ENCODE measurements at places on chromosomes 5 and 9. TPM values are rescaled to one million over a fixed set of nuclear protein-coding genes. Genes with fewer than 3 reads are reported as not detected.

SOX30 gene
- polyA plus RNA-seq, result 0.13 TPM

GDA gene
- 0.02 TPM for polyA plus RNA-seq

HACD4 gene
- 3.0 TPM for polyA plus RNA-seq

ALDOB gene
- 0.28 TPM for polyA plus RNA-seq

ZNF454 gene
- 0.64 TPM for polyA plus RNA-seq

AK8 gene
- polyA plus RNA-seq, result 1.0 TPM

PCDHGC3 gene
- polyA plus RNA-seq, result 7.0 TPM

AFAP1L1 gene
- polyA plus RNA-seq, result 1.7 TPM

ZNF483 gene
- 0.42 TPM for polyA plus RNA-seq

KIF27 gene
- polyA plus RNA-seq, result 1.2 TPM

Measured in spleen (tissue), 13 donors.